ENCODE measurements at places on chromosomes 3 and 15. TPM values are rescaled to one million over a fixed set of nuclear protein-coding genes. Genes with fewer than 3 reads are reported as not detected.

GPR62 gene
- polyA plus RNA-seq: not detected

QRICH1 gene
- polyA plus RNA-seq: 36.7 TPM

CCDC39 gene
- 2.8 TPM for polyA plus RNA-seq

MUC20 gene
- 2.7 TPM for polyA plus RNA-seq

ABHD6 gene
- 40.2 TPM for polyA plus RNA-seq

SNTN gene
- 3.5 TPM for polyA plus RNA-seq

GOLGA8A gene
- 32.5 TPM for polyA plus RNA-seq
